ENCODE measurements at places on chromosomes 6 and 20.

GRCh38 chr6:52647199-52647598, 23.7 kb upstream of the TMEM14A start:
- DNase-seq: no peak

- DNase-seq: no peak
Measured at GRCh38 chr20:38130687-38131587, 34.1 kb downstream of the TGM2 start.

DNA sequence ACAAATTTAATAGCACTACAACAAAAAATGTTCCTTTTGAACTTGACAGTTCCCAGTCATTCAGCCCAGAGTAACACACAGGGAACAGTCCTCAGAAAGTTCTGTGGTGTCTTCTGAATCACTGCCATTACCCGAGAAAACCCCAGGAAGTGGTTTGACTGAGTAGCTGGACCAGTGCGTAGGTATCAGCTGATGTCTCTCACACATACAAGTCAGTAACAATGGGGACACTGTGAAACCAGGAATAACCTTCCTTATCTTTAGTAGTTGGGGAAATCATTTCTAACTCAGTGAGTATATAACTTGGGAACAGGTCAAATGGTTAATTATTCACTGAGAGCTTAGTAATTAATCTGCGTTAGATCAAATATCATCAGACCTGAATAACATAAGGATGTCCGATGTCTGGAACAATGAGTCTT, 73.1 kb downstream of the HIVEP2 start:
- no peak for DNase-seq

DNA sequence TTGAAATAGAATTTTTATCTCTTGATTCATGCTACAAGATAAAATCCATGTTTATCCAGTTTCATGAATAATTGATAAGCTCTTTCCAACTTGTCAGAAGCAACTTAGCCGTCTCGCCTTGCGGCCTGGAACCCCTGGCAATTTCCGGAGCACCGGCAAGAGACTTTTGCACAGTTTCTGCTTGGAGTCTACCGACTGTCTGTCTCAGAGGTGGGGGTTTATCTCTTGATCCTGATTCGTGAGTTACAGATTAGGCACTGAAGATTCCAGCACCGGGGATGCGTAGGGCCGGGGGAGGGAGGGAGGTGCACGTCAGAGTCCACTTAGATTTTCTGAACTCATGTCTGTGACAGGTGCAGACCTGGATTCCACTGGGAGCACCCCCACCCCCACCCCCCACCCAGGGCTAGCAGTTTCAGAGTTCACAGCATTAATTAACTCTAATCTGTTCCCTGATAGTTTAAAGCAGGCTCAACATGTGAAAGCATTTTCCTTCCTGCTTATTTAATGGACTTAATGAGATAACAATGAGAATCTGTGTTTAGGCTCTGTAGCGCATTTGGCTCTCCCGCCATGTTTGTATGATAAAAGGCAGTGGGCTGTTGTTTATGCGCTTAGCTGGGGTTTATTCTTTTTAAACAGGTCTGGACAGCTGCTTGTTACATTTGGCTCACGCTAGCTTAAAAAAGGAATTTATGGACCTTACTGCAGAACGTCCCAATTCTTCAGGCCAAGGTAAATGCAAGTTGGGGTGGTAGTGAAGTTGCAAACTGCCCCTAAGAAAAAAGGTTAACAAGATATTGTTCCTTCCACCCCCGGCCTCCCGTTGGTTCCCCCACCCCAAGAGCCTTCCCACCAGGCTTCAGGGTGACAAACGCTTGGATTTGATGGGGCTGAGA, 8.1 kb upstream of the APCDD1L start:
- DNase-seq: no peak

DNA sequence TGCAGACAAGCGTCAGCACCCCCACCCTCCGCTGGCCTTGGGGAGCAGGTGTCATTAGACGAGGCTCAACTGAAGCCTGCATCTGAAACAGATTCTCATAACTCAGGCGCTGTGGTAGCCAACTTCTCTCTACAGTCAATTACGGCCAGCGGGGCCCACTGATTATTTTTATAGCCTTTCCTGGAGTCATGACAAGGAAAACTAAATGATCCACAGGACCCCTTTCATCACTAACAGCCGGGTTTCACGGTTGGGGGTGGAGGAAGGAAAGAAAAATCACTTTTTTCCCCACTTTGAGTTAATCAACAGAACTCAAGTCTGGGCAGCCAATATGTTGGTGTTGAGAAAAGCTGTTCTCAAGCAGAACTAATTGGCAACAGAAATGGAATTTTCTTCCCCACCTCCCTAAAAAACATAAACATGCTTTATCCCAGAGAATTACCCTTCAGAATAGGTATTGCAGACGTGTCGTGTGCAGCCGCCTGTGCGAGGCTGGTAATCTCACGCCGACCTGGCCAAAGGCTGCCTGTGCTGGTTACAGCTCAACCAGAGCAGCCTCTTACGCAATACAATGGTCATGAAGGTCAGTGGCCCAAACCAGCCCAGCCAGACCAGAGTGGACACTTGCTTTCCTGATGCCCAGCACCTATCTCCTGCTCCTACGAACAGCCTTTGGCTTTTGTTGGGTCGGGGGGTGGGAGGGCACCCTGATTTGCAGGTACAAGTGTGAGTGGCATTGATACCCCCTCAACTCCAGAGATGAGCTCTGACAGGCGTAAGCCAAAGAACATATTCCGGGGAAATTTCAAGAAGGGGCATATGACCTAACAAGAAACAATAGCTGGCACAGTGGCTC, 11.0 kb downstream of the RIPOR3 start:
- no peak for DNase-seq

- DNase-seq: no peak
Measured at GRCh38 chr6:14252271-14252850, 134.8 kb downstream of the CD83 start.

- DNase-seq: no peak
Measured at GRCh38 chr20:60453388-60454246, 495.4 kb downstream of the CDH26 start.

GRCh38 chr6:34098045-34098936, 47.6 kb downstream of the GRM4 start:
- DNase-seq: no peak

DNA sequence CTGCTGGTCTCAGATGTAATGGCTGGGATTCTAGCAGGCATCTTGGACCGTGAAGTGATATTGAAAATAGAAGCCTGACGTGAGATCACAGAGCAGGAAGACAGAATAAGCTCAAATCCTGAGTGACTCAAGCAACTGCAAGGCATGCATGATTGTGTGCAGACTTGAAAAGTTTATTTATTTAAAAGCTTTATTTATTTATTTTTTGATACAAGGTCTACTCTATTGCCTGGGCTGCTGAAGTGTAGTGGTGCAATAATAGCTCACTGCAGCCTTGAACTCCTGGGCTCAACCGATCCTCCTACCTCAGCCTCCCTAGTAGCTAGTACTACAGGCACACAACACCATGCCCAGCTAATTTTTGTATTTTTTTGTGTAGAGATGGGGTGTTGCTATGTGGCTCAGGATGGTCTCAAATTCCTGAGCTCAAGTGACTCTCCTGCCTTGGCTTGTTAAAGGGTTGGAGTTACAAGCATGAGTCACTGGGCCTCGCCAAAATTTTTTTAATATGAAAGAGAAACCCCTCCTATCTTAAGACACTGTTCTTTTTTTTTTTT, 40.1 kb upstream of the RNF144B start:
- DNase-seq: no peak

GRCh38 chr20:47551222-47551621, 49.5 kb downstream of the NCOA3 start:
- DNase-seq: no peak

GRCh38 chr6:22001396-22002027, 295.3 kb downstream of the PRL start:
- no peak for DNase-seq

GRCh38 chr6:121612927-121613326, 177.5 kb downstream of the GJA1 start:
- no peak for DNase-seq

GRCh38 chr6:99348288-99349170, 945 bp downstream of the FAXC start:
- DNase-seq: no peak

- DNase-seq: no peak
Measured at GRCh38 chr6:162069995-162070394, 657.6 kb downstream of the PRKN start.

DNA sequence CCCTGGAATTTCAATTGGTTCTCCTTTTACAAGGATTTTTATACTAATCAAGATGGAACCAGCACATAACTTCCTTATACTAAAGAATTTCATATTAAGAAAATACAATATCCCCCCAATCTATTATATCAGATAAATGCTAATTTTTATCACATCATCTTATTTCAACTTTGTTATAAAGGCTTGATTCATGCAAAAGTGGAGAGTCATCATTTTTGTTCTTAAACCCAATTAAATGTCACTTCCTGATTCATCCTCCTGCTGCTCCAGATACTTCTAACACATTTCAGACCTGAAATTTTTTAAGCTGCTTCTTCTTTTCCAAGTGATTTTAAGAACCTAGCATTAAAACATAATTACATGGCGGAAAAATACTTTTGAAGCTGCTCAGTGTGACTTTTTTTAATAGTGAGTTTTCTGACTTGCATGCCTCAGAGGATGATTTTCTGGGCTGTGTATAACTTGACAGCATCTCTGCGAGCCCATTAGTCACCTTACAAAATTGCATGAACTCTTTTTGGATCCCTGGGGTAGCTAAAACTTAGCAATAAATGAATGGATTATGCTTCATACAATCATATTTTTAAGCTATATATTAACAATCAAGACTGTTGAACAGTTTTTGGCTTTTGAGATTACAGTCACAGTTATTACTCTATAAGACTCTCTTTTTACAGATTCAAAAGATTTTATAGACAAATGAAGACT, 134.1 kb downstream of the ELOVL4 start:
- no peak for DNase-seq

- no peak for DNase-seq
Measured at GRCh38 chr6:14121936-14122344, 4.4 kb downstream of the CD83 start.

DNA sequence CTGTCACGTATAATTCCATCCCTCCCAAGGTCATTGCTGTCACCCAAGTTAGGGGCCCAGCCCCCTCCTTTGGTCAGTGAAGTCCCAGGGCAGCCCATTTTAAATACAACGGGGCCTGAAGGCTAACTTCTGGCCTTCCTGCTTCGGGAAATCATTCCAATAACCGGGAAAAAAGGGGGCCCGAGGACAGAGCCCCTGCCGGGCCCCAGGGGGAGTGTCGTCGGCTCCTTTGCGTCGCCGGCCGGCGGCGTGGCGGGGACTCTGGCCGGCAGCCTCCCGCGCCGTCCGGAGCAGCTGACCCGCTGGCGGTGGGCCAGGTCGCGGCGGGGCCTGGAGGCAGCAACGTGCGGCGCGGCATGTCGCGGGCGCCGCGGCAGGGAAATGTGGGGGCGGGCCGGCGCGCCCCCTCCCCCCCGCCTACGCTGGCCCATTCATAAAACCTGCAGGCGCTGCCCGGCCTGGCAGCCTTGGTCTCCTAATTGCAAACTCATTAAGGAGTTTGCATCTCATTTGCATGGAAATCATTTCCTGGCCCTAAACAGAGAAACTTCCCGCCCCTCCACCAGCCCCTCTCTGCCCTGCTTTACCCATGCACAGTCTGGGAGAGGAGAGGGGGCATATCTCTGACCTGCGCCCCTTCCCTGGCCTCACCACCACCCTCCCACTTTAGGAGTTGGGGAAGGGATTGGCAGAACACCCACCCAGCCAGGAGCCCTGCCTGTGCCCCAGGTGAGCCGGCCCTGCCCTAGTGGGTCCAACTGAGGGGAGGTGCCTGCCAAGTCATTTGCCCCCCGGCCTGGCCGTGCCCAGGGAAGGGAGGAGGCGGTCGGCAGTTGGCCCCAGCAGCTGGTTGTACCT, 50.7 kb downstream of the MRPL14 start:
- DNase-seq: no peak

DNA sequence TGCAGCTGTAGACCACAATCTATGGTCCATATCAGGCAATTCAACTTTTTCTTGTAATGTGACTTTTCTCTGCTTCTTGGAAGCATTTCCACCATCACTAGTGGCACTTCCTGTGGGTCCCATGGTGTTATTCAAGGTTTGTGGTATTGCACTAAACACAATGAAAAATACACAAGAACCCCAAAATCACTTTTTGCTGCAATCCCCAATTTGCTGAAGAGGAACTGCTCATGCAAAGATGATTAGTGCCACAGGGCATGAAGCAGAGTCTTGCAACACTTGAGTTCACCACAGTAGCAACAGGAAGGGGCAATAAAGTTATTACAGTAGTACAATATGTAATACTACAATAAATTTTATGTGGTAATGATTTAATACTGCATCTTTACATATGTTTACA, 16.8 kb upstream of the TAAR1 start:
- DNase-seq: no peak

DNA sequence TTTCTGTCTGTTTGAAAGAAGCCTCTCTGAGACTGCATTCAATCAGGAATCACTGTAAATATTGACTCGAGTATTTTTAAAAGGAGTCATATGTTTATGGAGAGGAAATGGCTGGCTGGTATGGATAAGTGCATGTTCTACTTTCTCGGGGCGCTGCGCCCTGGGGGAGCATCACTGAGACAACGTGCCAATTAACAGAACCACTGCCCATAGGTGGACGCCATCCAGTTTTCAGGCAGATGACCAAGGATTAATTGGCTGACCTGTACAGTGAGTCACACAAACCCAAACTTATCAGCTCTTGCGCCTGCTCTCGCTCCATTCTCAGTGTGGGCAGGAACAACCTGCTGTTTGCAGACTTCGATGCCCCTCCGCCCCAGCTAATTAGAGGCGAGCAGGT, 571.2 kb downstream of the QKI start:
- DNase-seq: no peak

DNA sequence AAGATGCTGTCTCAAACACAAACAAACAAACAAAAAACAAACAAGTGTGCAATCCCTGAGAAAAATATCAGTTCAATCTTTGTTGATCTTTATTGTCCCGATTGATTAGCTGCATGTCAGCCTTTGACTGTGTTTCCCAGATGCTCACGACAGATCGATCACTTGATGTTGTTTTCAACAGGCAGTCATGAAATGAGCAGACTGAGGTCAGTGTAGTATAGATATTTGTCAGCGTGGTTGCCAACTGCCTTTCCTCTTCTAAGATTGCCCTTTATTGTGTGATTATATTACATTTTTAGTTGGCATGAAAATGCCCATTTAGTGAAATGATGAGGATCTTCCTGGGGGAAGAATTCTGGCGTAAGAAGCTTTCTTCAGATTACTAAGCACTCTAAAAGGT, 25.6 kb downstream of the UTRN start:
- no peak for DNase-seq
